ENCODE measurements at places on chromosomes 7 and 10.
A peak's percentile ranks its signal among the peaks of the same experiment; 100 is the strongest.

DNA sequence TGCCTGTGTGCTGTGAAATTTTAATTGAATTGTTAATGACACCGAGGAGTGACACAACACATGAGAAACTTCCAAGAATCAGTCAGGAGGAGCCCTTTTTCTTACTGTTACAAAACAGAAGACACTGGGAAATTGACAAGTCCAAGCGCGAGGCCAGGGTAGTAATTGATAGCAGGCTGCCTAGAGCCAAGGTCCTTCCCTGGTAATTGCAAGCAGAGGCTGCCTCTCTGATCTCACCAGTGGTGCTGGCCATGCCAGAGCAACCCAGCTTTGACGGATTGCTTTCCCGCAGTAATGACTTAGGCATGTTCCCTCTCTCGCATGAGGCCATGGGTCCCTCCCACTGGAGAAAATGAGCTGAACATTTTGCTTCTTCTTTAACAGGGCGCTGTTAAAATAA lies 111.5 kb downstream of the LRMDA start:
- DNase-seq, result peak; percentile 72

- peak; percentile 38 for DNase-seq
Measured at GRCh38 chr10:131980761-131981428, 828 bp downstream of the BNIP3 start.

GRCh38 chr10:126225672-126226008 lies 162.6 kb downstream of the ADAM12 start:
- peak; percentile 48 for DNase-seq

- DNase-seq, result peak; percentile 25
Measured at GRCh38 chr10:116490028-116490662, 55.6 kb upstream of the PNLIP start.

DNA sequence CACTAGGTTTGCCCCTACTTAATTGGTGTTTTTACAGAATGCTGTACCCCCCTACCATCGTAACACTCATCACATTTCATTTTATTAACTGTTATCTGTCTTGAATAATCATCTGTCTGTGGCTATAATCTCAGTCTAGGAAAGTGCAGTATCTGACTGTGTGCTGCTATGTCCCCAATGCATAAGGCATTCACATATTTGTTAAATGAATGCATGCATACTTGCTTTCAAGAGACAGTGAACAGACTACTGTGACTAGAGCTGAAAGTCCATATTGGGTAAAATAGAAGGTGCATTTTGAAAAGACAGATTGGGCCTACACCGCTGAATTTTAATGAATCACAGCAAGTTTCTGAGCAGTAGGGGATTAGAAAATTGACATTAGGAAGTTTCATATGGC lies 112.3 kb downstream of the ARHGAP12 start:
- DNase-seq, result peak; percentile 66

GRCh38 chr10:118163217-118163616 lies 116.5 kb upstream of the RAB11FIP2 start:
- no peak for DNase-seq

- no peak for DNase-seq
Measured at GRCh38 chr7:38163671-38164070, 14.4 kb upstream of the STARD3NL start.

- no peak for DNase-seq
Measured at GRCh38 chr7:45646996-45647825, 73.0 kb downstream of the ADCY1 start.

- peak; percentile 17 for DNase-seq
Measured at GRCh38 chr7:129308047-129308446, 83.2 kb downstream of the AHCYL2 start.

DNA sequence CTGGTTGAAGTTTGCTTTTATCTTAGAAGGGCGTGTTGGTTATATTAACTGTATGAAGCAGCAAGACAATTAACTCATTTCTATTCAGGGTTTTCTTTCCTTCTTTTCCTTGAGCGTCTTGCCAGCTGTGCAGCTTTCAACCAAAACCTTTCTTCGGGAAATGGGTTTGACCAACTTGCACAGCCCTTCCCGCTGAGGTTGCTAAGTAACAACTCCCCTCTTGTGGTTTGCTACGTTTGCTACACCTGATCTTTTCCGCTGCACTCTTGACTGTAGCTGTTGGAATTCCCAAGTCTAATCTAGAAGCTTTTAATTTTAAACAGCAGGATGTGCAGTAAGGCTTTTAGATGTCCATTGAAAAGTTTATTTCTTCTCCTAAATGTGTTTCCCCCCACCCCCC lies 116.9 kb downstream of the CDCA7L start:
- DNase-seq, result no peak

GRCh38 chr10:64863836-64864235 lies 1342.6 kb downstream of the REEP3 start:
- DNase-seq, result no peak

DNA sequence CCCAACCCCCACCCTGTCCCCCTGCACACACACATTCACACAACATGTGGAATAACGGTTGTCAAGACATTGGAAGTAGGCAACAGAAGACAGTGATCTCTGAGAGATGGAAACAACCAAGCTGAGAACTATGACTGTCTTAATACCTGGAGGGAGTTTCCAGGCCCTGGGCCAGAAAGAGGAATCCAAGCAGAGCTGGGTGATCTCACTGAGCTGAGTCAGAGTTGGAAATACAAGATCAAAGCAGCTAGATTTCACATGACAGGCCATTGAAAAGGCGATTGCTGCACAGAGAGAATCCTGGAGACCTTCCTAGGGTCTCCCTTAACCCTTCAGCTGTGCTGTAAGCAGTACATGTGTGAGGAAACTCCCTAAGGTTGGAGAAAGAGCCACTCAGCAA lies 165.8 kb upstream of the PRSS1 start:
- peak; percentile 90 for DNase-seq

DNA sequence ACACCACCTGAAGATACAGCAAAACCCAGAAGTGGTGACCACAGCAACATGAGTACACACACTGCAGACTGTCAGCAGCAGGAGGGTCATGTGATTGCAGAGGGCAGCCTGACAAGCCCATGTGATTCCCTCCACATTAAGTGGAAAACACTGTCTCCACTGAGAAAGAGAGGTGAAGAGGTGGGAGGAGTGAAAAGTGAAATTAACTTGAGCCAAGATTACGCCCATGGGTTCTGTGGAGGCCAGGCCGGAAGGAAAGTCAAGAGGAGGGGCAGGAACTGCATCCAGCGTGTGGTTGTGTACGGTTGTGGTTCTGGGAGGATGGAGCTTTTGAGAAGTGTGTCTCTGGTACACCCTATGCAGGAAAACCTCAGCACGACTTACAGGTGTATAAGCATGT lies 138.5 kb downstream of the PLXNA4 start:
- DNase-seq, result peak; percentile 18

DNA sequence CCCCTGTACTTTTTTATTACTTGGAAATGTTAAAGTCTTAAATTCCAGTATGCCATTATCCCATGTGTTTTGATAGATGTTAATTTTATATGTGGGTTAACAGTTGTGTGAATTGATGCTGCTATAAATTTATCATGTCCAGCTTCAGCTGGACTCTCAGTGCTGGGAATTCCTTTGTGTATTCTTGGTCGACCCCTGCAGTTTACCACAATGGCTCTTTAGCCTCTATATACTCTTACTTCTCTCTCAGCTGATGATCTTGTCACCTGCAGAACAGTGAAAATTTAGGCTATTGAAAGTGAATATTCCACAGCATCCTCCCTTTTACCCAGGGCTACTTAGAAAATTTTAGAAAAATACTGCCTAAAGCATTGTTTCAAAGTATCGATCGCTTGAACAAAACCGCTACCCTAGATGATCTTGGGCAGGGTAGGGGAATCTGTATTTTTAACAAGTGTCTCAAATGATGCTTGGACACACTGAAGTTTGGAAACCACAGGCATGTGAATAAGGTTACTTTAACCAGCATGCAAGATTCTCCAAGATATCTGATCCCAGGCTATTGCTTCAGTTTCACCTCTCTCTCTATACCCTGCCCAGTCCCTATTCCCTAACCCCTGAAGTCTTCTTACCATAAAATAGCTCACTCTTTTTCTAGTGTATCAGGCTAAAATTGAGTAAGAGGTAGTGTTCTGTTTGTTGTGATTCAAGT lies 25.4 kb downstream of the LCOR start:
- no peak for DNase-seq

- DNase-seq, result no peak
Measured at GRCh38 chr7:404812-405488, 114.7 kb downstream of the PDGFA start.

DNA sequence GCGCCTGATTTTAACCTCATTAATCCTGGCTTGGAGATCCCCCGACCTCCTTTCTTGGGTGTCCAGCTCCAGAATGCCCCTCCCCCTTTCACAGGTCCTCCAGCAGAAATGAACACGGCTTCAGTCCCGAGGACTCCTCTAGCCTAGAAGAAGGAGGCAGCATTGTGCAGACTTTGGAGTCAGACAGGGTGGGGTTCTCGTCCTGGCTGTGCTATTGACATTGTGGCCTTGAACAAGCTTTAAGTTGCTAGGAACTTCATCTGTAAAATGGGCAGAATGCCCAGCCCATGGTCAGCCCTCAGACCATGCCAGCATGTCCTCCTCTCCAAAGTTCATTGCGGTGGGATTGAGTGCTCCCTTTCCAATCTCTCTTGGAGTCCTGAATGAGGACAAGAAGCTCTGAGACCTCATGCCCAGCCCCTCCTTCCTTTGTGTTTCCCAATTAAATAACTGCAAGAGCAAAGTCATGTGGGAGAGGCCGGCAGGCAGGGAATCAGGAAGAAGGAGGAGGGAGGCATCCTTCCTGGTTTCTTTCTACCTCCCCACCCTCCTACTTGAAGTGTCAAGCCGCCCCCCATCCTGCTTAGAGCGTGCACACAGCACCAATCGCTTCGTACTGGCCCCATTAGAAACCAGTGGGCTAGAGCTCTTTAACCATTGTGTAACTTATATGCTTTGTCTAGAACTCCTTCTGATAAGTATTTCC lies 86.4 kb downstream of the RBM20 start:
- no peak for DNase-seq

DNA sequence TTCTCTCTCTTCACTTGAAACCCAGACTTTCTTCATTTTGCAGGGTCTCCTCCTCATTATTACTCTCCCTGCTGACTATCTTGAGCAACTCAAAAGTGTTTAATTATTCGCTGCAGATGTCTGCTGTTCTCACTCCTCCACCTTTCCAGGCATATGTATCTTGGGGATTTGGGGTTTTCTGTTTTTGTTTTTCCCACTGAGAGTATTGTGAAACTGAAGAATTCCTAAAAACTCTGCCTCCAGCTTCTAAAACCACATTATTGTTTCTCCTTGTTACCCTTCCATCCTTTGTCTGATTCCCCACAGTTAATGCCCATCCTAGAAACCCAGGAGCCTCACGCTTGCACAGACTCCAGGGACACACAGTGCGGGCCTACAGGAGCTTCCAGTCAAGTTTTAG lies 51.3 kb downstream of the WNT2 start:
- no peak for DNase-seq

DNA sequence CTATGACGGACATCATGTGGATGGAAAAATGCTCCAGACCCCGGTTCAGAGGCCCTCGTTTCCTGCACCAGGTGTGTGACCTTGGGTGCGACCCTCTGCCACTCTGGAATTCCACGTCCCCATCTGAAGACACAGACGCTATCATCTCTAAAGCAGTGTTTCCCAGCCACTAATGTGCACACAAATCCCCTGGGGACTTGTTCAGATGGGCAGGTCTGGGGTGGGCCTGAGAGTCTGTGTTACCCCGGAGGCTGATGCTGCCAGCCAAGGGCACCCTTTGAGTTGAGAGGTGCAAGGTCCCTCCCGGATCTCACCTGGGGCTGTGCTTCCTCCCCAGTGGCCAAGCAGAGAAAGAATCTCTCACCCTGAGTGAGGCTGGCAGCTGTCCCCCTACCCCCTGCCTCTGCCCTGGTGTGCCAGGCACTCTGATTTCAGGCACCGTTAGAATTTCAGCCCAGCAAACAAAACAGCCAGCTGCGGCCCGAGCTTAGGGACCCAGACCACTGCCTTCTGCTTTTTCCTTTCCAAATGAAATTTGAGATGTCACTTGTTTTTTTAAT lies 90.0 kb downstream of the SLIT1 start:
- DNase-seq, result no peak

- DNase-seq, result no peak
Measured at GRCh38 chr10:7484456-7485243, 73.8 kb upstream of the SFMBT2 start.

DNA sequence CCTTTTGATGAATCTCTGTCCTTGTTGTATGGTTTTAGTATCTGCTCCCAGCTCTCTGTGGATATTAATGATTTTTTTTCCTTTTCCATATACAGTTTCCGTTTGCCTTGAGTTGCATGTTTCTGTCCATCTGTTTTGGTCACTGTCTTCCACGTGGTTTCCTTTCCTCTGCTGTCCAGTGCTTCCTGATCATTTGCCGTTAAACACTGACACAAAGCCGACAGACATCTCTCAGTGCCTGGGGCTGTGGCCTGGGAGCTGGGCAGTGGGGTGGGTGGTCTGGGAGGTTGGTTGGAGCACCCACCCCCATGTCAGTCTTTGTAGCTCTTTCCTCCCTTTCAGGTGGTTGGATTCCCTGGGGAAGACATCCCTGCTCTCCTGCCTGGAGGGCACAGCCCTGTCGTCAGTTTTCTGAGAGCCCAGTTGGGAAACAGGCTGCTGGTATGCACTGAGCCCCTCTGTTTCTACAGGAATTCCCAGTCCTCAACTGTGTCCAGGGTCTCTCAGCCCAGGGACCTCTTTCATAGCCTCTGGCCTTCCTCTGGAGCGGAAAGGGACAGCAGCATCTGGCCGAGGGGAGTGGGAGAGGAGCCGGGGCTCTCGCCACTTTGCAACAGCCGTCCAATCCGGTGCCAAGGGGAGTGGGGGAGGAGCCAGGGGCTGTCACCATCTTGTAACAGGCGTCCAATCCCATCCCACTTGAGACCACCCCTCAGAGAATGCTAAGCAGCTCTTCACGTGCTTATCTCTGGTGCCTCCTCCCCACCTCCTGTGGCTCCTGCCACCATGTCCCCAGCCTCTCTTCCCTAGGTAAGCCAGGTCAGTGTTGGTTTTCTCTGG lies 26.7 kb upstream of the MKI67 start:
- DNase-seq, result no peak

- no peak for DNase-seq
Measured at GRCh38 chr7:24017519-24017918, 266.5 kb upstream of the NPY start.

DNA sequence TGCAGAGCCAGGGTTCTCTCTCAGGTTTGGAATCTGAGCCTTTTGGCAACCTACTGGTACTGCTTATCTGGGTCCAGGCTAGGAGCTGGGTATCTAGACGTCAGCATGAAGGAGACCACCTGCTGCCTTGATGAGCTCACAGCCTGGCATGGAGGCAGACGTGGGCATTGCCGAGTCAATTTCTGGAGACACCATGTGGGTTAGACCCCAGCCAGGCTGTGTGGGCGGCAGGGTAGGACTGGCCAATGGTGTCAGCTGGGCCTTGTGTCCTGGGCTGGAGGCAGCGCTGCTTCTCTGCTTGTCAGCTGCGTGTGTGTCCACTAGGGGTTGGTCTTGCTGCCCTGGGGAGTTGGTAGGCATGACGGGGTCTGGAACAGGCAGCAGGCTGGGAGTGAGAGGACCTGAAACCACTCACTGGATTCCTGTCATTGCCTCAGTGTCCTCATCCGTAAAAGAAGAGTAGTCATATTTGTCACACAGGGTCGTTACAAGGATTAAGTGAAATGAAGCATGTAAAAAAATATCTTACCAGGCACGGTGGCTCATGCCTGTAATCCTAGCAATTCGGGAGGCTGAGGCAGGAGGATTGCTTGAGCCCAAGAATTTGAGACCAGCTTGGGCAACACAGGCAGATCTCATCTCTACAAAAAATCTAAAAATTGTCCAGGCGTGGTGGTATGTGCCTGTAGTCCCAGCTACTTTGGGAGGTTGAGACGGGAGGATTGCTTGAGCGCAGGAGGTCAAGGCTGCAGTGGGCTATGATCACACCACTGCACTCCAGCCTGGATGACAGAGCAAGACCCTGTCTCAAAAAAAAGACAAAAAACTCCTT lies 31.7 kb upstream of the ANKRD2 start:
- DNase-seq, result no peak
